ENCODE measurements at places on chromosomes 4 and X.

GRCh38 chr4:64642936-64643335 lies 233.7 kb upstream of the TECRL start:
- DNase-seq: no peak

- DNase-seq: no peak
These were observed 24.0 kb upstream of the SNCA start for GRCh38 chr4:89860971-89861370.

- DNase-seq: no peak
These were observed 45.9 kb upstream of the VEGFD start for GRCh38 chrX:15430076-15430475.

DNA sequence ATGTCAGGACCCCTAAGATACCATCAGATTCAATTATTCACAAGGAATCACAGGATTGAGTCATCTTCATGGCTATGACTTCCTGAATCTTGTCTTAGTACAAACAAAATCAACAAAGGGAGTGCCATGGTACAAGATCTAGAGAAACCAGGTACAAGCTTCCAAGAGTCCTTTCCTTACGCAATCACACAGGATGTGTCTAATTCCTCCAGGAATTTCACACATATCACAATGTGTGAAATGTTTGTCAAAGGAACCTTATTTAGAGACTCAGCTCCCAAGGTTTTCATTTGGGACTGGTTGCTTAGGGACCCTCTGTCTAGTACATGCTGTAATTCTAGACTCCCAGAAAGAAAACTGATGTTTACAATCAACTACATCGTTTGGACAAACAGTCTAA lies 83.0 kb downstream of the MAB21L2 start:
- DNase-seq: no peak

- DNase-seq: no peak
These were observed 1005.5 kb upstream of the INTU start for GRCh38 chr4:126627255-126627654.

DNA sequence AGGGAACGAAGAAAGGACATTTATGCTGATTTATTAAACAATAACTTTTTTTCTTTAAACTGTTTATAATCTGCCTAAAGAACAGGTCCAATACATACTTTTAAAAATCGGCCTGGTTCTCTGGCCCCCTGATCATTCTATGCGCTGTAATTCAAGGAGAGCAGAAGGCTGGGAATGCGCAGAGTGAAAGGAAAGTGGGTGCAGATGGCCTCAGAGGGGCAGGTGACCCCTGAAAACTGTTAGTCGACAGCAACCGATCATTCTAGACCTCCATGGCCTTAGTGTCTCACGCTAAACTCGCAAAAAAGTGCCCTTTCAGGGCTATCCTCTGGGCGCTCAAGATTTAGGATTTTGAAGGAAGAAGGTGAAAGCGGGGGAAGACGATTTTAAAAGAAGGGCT lies 2.2 kb downstream of the PDE5A start:
- no peak for DNase-seq

GRCh38 chr4:184812651-184813181 lies 13.1 kb downstream of the ACSL1 start:
- no peak for DNase-seq

All from SHP77 (cell line).